ENCODE measurements at places on chromosomes 13 and 19. TPM values are rescaled to one million over a fixed set of nuclear protein-coding genes. Genes with fewer than 3 reads are reported as not detected.
A peak's percentile ranks its signal among the peaks of the same experiment; 100 is the strongest.

DNA sequence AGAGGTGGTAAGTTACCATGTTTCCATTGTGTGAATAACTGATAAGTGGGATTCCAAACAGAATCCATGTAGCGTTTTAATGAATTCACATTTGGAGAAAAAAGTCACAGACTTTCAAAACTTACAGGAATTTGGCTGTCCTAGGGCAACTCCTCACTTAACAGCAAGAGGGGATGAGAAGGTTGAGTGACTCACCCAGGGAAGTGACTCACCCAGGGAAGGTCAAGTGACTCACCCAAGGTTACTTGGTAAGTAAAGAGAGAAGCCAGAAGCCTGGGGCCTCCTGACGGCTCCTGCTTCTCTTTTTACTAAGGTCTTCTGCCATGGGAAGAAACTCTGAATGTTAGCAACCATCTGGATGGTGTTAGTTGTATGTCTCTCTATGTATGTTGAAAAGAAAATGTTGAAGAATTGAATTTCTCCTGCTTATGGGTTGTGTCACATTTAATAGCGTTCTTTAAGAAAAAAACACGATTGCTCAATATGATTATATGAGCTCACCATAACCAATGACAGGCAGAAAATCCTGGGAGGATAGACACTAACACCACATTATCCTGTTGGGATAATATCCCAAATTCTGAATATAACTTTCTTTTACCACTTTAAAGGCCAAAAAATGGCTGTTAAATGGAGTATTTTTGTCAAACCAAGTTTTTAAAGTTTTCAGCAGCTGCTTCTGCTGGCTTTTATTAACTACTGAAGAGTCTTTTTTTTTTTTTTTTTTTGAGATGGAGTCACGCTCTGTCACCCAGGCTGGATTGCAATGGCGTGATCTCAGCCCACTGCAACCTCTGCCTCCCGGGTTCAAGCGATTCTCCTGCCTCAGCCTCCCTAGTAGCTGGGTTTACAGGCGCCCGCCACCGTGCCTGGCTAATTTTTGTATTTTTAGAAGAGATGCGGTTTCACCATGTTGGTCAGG is 195.6 kb downstream of the GGACT start:
- peak; percentile 99 for DNase-seq

DNAAF3 gene
- total RNA-seq: 5.6 TPM

ZNF700 gene
- 14.7 TPM for total RNA-seq

DNA sequence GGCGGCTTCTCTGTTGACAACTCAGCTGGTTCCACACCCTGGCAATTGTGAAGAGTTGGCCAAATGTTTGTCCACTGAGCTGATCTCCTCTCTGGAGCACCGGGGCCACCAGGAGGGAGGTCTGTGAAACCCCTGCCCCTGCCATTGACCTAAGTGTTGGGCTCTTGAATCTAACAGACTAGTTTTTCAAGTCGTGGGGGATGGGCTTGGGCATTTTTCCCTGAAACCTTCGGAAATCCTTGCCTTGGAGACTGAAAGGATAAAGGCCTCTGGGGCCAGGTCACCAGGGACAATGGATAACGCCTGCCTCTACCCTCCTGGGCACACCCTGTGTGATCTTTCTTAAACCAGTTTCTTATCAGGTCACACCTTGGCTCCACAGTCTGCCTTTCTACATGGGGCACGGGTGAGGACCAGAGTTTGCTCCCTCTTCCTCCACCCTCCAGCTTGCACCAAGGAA is 881 bp downstream of the GEMIN7 start:
- DNase-seq: no peak

SLC10A2 gene
- total RNA-seq: not detected

OR10H1 gene
- total RNA-seq: not detected

- no peak for DNase-seq
These were observed 165.6 kb downstream of the DLEU7 start for GRCh38 chr13:50677687-50678463.

GRCh38 chr19:40762754-40763470 is 11.9 kb downstream of the SNRPA start:
- no peak for DNase-seq

- DNase-seq: no peak
These were observed 36.1 kb upstream of the DCUN1D2 start for GRCh38 chr13:113526466-113527220.

SHISA2 gene
- not detected for total RNA-seq

NLRP9 gene
- total RNA-seq: not detected

DNA sequence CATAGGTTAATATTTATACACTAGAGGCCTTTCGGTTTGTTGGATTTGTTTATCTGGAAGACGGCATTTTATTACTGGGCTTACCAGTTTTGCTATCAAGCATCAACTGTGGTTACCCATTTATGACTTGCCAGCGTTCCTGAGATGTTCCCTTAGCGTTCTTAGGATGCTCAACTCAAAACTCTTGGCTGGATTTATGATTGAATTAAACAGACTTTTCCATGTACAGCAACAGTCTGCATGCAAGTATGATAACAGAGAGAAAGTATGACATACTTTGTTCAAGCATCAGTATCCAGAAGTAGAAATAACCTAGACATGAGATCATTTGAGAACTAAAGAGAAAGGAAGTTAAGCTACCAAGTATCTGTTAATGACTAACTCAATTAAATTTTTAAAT is 29.9 kb upstream of the RNF113B start:
- DNase-seq: no peak

DNA sequence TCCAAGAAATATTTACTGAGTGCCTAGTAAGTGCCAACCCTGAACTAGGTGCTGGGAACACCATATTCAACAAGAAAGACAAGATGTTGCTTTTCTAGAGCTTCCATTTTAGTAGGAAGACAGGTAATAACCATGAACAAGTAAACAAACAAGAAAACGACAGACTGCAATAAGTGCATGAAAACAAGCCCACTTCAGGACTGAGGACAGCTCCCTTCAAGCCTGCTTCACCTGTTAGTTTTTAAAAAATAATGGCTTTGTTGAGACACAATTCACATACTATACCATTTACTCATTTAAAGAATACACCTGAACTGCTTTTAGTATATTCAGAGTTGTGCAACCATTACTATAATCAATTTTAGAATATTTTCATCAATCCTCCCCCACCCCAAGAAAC is 30.4 kb downstream of the CYP4F22 start:
- no peak for DNase-seq

C5AR1 gene
- 12.5 TPM for total RNA-seq

SHANK1 gene
- total RNA-seq: 0.98 TPM

- DNase-seq: no peak
These were observed 293.3 kb downstream of the DLEU7 start for GRCh38 chr13:50550151-50550550.

ZNF699 gene
- 11.0 TPM for total RNA-seq

- no peak for DNase-seq
These were observed 39.6 kb downstream of the LHFPL6 start for GRCh38 chr13:39563470-39563735.

DNA sequence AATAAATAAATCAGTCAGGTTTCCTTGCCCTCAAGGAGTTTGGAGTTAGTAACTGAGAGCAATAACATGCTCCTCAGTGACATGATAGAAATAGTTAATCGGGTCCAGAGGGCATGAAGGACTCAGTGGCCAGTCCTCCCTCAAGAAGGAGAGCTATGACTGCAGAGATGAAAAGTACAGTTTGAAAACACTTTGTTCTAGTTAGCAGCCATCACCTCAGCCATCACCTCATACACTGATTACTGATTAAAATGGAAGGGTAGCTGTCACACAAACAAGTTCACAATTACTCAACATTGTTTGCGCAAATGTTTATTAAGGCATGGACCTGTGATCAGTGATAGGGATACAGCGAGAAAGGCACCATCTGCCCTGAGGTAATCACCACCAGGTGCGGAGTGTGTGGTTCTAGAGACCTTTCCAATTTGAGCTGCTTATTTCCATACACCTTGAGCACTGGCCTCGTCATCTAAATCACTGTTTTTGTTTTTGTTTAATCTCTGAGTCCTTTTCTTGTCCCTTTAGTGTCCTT is 85.3 kb upstream of the RAP2A start:
- no peak for DNase-seq

GPC5 gene
- 1.7 TPM for total RNA-seq

GRCh38 chr13:46320821-46321220 is 66.2 kb downstream of the RUBCNL start:
- DNase-seq: no peak

RASAL3 gene
- total RNA-seq: 7.9 TPM

DNA sequence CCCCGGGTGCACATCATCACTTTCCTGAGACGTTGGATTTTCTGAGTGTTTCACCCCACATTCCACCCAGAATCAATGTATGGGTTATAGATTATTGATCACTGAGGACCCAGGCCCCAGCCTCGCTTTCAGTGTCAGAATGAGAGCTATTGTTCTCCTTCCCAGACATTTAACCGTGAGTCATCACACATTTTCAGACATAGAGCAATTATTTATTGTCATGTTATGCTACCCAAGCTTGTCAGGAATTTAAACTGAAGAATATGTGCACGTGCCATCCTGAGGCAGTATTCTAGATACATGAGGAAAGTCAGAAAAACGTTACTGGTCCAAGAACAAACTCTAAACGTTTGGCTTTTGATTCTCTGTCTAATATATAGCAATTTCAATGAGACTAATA is 276.6 kb upstream of the ZNF507 start:
- DNase-seq: no peak

DNA sequence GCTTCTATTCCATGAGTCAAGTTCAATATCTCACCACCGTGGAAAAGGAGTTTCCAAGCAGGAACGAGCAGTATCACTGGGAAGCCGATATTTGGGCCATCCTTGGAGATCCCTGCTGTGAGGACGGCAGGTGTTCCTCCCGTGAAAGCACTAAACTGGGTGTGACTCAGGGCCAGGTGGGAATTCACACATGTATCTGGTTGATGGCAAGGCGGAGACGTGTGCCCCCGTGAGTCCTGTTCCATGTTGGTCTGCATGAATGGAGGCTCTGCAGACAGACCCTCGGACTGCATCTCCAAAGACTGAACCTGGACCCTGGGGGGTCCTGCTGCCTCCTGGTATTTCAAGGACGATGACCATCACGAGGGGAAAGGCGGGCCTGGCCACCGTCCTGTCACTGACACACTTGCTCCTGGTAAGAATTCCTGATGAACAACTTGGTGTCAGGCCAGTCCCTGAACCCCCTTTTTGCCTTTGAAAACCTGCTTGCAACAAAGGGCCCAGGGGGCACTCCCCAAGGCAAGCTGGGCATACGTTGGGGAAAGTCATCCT is 22.8 kb upstream of the GAS6 start:
- DNase-seq: peak; percentile 81

- no peak for DNase-seq
These were observed 179.3 kb downstream of the KATNAL1 start for GRCh38 chr13:30128095-30128494.

GRCh38 chr19:10068205-10068604 is 17.9 kb upstream of the SHFL start:
- DNase-seq: no peak

KLK10 gene
- 54.5 TPM for total RNA-seq

- no peak for DNase-seq
These were observed 43.5 kb downstream of the TRPM4 start for GRCh38 chr19:49201042-49201441.

GRCh38 chr19:12984143-12984627 is 11.1 kb upstream of the NFIX start:
- DNase-seq: peak; percentile 86

DNA sequence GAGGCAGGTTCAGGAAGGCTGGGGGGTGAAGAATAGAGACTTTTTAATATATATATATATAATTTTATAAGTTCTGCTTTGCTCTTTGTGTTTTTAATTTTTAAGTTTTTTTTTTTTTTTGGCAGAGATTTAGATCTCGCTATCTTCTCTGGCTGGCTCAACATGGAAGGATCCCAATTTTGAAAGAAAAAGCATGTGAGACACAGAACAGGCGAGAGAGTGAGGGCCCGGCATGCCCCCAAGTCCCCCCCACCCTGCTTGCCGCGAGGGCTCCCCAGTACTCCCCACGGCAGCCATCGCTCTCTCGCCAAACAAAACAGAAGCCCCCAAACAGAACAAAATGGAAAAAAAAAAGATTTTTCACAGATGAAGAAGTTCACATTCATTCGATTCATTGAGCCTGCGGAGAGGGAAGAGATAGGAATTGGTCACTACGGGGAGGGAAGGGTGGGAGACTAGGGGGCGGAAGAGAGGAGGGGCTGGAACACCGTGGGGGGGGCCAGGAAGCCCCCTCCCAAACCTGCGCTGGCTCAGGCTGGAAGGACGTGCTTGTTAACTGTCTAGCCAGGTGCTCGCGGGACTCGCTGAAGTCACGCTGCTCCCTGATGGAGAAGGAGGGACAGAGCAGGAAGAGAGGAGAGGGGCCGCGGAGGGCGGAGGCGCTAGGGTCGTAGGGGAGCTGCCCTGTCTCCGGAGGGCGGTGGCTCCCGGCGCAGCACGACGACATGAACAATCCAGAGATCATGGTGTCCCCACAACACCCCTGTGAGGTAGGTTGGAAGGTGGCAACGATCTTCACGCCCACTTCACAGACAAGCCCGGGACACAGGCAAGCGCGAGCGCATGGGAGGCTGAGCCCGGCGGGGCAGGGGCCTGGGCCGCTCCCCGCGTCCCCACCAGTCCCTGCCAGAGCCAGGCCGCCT is 10.6 kb downstream of the KHSRP start:
- no peak for DNase-seq

GRCh38 chr13:44386913-44387556 is 13.4 kb downstream of the SERP2 start:
- DNase-seq: no peak

- DNase-seq: no peak
These were observed 43.1 kb downstream of the CEBPG start for GRCh38 chr19:33416307-33417215.

TEX26 gene
- total RNA-seq: not detected

GPR12 gene
- total RNA-seq: not detected

DNA sequence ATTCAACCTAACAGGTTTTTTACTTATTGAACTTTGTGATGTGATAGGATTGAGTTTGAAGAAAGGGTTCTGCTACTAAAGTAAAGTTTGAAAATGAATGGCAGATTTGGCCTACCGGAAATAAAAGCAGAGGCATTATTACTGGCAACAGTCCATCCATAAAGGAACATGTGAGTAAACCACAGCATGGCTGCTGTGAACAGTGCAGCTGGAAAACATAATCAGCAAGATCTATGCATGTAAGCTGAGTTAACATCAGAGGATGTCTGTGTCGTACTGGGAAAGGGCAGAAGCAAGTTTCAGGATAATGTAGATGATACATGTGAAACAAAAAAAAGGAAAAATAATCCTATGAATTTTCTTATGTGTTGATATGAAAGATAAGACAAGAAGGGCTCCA is 87.6 kb downstream of the CYSLTR2 start:
- DNase-seq: no peak

CNMD gene
- not detected for total RNA-seq
